ENCODE measurements at places on chromosomes 3 and 15.
A peak's percentile ranks its signal among the peaks of the same experiment; 100 is the strongest.

- no peak for DNase-seq
Measured at GRCh38 chr3:170240142-170240541, 17.9 kb downstream of the PRKCI start.

DNA sequence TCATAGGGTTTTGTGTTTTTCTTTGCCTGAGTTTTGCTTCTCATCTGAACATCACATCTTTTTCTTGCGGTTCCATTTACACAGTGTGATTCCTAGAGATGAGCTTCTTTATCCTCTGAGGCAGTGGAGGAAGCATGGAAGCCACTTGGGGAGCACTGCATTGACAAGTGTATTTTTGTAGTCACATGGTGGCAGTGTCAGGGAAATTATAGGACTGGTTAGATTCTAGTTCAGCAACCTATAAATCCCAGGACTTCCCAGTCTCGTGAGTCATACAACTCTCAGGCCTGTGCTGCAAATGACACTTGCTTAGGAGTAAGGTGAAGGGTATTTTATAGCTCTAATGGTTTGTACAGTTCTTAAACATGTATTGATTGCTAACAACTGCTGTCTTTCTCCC, 58.4 kb downstream of the RBM6 start:
- DNase-seq = no peak

DNA sequence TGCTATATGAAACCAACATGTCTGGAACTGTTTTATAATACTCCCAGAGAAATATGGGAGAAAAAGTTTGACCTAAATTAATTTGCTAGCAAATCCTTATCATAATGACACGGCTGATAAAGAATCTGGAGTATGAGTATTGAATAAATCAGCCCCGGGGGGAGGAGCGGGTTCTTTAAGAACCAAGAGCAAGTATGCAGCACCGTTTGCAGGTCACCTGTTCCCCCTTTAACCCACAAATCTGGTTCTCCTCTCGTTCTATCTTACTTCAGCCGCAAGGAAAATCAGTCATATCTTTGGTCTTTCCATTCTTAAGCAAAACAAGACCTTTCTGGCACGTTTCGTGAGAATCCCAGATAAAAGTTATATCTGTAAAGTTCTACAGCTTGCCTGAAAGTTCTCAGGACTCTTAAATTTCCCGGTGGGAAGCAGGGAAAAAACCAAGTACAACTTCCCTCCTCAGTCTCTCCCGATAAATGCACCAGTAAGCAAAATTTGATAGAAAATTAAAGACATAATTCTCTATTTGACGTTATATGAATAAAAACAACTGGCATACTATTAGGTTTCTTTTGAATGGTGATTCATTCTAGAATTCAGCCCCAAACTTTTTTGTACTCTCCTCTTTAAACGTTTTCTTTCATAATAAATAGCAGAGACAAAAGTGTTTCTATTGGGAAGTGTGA, 348.6 kb downstream of the ZBBX start:
- no peak for DNase-seq

DNA sequence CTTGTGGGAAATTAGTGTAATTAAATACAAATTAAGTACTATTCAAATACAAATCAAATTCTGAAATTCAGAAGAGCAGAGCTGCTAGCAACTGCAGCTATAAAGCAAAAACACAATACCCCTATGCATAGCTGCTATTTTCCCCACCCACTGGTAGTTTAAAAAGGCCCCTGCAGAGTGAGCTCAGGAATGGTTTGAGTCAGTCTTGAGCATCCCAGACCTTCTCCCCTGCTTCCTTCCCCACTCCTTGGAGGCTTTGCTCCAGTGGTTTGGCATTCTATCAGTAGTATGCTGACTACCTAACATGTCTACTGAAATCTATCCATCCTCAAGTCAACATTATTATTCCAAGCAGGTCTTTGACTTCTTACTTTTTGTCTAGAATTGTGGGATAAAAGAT, 53.0 kb downstream of the EFHB start:
- no peak for DNase-seq

- DNase-seq = peak; percentile 15
Measured at GRCh38 chr15:55789066-55789660, 46.2 kb upstream of the PRTG start.

GRCh38 chr3:18703798-18704197, 278.7 kb upstream of the SATB1 start:
- DNase-seq = no peak

- no peak for DNase-seq
Measured at GRCh38 chr3:243356-243725, 46.8 kb downstream of the CHL1 start.

DNA sequence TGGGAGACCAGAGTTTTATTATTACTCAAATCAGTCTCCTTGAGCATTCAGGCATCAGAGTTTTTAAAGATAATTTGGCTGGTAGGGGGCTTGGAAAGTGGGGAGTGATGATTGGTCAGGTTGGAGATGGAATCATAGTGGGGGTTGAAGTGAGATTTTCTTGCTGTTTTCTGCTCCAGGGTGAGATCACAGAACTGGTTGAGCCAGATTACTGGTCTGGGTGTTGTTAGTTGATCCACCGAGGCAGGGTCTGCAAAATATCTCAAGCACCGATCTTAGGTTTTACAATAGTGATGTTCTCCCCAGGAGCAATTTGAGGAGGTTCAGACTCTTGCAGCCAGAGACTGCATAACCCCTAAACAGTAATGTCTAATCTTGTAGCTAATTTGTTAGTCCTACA, 141.0 kb downstream of the OTOL1 start:
- DNase-seq = no peak

DNA sequence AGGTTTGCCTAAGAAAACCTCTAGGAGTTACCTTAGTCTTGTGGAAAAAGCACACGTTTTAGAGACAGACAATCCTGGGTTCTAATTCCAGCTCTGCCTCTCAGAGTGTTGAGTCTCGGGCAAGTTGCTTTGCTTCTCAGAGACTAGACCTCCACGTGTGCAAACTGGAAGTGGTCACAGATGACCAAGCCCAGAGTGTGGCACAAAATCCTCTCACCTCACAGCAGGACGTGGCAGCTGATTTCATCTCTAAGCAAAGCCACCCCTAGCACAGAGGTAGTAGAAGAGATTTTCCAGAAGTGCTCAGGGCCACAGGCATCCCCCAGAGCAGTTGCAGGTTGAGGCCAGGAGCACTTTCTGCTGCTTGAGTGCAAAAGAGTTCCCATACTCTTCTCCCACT, 79.2 kb downstream of the CD47 start:
- no peak for DNase-seq

GRCh38 chr3:188689101-188689574, 482.6 kb upstream of the TPRG1 start:
- no peak for DNase-seq

DNA sequence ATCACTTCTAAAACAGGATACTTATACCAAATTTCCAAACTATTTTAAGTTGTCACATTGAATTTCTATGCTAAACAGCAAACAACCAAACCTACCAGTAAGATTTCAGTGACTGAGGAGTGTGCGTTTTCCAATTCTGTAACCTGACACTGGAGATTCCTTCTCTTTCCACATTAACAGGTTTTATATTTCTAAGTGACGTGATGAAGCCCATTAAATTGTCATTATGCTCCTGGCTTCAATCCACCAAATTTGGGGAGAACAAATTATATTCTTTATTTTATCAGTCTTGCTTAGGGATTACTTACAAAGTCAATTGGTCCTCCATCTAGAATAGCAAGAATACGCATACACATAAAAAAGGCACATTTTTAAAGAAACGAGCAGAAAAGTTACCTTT, 764.8 kb upstream of the NR2F2 start:
- no peak for DNase-seq

DNA sequence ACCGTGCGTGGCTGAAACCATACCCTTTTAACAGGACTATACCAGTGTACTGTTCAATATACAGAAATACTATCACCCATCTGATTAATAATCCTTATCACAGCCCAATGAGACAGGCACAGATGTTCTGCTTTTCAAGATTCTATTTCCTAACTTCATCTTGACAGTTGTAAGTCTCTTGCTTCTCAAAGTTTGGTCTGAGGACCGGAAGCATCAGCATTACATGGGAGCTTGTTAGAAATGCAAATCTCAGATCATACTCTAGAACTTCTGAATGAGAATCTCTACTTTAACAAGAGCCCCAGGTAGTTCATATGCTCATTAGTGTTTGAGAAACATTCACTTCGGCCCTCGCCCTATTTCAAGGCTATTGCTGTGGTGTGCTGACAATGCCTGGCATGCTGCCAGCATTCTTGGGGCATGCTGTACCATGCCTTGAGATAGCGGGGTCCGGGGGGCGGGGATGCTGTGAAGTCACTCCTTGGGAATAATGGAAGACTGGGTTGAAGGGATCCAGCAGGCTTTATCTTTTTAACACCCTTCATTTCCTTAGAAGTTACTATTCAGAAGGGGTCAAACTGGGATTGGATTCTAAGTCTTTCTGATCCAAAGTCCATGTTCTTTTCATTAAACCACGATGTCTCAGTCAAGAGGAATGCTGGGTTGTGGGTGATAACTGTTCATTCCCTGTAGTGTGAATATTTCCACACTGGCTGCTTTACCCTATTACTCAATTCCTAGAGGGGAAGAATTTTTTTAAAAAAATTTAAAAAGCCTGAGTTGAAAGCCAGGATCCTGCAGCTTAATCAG, 194.7 kb downstream of the LPP start:
- no peak for DNase-seq

DNA sequence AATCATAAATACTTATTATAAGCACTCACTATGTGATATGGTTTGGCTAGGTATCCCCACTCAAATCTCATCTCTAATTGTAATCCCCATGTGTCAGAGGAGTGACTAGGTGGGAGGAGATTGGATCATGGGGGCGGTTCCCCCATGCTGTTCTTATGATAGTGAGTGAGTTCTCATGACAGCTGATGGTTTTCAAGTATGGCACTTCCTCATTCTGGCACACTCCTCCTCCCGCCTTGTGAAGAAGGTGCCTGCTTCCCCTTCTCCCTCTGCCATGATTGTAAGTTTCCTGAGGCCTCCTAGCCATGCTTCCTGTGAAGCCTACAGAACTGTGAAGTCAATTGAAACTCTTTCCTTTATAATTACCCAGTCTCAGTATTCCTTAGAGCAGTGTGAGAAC, 53.3 kb upstream of the CHMP2B start:
- no peak for DNase-seq

GRCh38 chr3:129002573-129003569, 1.8 kb downstream of the EFCC1 start:
- no peak for DNase-seq

- no peak for DNase-seq
Measured at GRCh38 chr15:101108791-101109190, 143.1 kb downstream of the CHSY1 start.

- DNase-seq = no peak
Measured at GRCh38 chr3:129908417-129908816, 14.9 kb upstream of the TMCC1 start.

DNA sequence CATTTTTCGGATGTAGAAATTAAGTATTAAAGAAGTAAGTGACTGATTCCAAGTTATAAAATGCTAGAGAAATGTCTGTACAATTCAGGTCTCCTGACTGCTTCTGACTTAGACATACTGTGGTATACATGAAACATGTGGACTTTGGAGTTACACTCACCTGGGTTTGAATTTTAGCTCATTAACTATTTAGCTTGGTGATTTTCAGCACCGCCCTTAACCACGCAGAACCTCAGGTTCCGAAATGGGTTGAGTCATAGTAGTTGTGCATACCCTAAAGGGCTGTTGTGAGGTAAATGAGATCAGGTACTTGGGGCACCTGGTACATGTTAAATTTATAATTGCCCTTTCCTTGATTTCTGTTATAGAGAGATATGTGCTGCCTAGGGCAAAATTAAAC, 32.9 kb upstream of the UTS2B start:
- no peak for DNase-seq

DNA sequence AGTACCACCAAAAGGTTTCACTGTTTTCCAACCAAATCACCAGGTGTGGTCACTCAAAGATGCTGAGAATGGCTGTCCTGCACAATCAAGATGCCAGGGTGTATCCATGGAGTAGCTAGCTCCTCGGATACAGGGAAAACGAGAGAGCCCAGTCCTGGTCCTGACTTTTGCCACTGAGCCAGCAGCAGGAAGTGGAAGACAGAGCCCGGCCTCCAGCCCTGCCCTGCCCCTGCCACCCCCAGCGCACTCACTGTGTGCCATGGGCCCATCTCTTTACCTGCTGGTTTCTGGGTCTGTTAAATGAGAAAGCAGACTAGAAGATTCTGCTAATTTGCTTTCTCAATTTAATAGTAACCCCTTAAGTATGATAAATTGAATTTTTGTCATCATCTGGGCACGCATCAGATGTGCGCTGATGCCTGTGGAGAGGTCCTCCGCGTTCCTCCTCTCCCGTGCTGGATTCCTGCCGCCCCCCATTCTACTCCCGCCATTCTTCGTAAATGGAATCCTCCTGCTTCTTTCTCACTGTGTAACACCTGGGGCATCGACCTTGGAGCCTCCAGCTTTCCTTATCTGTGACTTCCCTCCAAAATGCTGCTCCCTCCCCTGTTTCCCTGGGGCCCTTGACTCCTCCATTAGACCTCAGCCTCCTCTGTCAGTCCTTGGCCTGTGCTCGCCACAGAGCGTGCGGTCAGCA, 18.0 kb downstream of the TNFAIP8L3 start:
- no peak for DNase-seq

DNA sequence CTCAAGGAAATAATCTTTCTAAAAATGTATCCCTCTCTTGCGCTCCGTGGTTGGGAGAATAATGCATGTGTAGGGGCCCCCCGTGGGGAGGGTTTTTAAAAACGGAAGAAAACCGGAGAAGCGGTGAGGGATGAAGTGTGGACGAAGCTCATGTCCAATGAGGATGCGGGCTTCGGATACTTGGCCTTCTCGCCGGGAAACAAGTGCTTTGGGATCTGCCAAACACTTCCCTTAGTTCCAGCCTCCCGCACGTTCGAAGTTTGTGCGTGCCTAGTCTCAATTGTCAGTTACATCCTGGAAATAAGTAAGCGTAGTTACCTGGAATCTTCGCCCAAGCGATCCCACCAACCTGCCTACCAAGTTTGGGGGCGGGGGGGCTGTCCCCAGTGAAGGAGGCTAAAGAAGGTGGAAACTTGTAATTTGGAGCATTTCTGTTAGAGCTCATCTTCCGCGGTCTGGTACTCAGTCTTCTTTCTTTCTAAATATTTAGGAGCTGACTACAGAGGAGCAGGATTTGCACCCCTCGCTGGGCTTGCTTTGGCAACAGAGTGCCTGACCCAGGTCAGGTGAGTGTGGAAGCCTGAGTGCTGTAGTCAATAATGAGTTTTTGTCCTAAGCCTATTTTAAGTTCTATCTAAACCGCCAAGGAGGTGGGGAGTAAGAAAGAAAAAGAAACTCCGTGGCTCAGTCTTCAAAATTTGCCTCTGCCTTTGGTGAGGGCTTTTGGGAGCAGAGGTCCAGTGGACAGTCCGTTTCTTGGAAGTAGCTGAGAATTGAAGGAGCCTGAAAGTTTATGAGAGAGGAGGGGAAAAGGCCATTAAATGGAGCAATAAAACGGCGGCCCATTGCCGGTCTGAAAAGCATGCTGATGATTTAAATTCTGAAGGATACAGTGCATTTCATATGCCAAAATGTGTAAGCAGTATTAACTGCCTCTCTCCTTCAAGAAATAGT, 1.1 kb downstream of the ITPR1 start:
- no peak for DNase-seq
